Amniotic epithelial cell (primary cell): ENCODE measurements at places on chromosomes 2 and 18.

- DNase-seq = peak; percentile 0
These were observed 235.9 kb downstream of the SUCLG1 start for GRCh38 chr2:84223191-84223590.

DNA sequence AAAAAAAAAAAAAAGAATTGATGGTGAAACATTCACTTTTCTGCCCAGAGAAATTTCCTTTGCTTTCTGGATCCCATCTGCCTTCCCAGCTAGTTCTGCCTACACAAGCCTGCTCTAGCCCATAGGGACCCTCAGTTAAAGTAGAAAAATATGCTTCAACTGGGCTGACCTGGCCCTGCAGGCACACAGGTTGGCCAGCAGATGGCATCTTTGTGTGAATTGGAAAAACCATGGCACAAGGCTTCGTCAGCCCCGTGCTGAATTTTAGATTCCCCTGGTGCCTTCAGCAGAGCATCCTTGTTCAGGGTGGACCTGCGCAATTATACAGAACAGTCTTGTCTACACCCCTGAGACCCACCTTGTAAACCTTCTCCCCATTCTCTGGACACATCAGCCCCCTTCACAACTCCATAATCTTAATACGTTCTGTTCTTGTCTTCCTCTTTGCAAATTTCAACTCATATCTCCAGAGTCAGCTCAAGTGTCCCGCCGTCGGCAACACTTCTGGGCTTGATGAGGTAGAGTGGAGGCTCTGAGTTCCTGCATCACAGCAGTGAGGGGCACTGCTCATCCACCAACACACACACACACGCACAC is 114.5 kb downstream of the INSIG2 start:
- DNase-seq = peak; percentile 29

DNA sequence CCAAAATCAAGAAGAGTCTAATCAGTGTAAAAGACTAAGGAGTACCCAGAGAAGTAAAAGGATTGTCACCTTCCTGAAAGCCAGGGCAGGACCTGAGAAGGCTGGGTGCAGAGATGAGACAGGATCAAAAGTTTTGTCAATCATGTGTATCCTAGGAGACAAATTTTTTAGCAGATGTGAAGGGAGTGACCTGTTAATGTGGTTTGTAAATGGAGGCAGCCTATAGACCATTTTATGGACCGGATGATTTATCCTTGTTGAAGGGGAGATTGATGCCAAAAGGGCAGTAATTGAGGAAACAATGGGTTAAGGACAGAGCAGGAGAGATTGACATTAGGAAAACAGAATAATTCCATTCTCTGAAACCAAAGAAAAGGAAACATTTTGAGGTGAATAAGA is 813 bp downstream of the NDC80 start:
- DNase-seq = no peak

DNA sequence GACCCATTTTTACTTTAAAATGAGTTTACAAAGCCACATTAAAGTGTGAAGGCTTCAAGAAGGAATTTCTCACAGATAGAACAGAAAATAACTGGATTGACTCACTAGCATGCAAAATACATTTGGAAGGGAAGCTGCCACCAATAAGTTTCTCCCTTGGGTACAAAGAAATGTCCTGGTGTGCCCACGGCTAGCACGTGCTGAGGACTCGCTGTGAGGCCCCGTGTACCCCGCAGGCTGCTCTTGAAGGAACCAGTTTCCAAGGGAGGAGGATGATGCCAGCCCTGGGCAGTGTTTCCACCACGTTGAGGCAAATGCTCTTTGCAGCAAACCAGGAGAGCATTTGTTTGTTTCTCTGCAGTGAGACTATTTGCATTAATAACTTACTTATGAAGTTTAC is 207.3 kb downstream of the SH3RF3 start:
- DNase-seq = no peak

GRCh38 chr2:60739156-60739555 is 16.9 kb upstream of the PAPOLG start:
- DNase-seq = no peak

- DNase-seq = no peak
These were observed 8.5 kb downstream of the ONECUT2 start for GRCh38 chr18:57443702-57444101.

- DNase-seq = no peak
These were observed 73.2 kb downstream of the ASB1 start for GRCh38 chr2:238499731-238500580.

DNA sequence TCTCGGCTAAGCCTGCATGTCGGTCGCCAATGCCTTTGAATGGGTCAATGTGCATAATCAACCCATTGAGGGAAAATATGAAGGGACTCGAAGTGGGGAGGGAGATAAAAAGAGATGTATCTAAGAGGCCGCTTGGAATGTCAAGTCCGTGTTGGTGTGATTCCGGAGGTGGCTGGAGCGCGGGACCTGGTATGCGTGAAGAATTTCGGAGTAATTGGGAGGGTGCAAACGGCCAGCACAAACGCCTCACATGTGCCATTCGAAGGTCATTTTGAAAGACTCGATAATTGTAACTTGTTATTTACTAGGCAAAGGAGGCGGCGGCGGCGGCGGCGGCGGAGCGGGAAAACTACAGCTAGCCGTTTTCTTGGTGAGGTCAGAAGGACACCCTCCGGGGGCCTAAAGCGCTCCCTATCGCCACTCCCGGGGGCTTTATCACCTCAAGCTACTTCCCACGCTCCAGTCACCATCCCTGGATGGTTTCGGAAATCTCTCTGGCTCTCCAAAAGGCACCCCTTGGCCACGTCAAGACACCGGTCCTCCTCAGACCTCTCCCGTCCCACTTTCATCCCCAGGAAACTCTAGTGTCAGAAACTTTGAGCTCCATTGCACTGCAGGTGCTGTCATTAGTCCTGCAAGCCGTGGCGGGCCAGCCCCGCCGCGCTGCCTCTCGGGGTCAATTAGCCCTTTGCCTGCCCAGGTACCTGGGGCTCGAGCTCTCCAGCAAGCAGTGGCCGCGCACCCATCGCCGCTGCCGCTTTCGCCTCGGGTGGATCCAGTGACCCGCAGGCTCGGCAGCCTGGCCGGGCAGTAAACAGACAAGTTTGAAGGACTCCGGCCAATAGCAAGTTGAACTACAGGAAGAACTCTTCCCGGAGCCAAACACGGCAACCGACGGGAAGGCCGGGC is 1.5 kb downstream of the ERBB4 start:
- DNase-seq = no peak
